ENCODE measurements at places on chromosomes 7 and 10.

GRCh38 chr7:158973440-158973839 is 117.1 kb downstream of the DYNC2I1 start:
- no peak for DNase-seq

DNA sequence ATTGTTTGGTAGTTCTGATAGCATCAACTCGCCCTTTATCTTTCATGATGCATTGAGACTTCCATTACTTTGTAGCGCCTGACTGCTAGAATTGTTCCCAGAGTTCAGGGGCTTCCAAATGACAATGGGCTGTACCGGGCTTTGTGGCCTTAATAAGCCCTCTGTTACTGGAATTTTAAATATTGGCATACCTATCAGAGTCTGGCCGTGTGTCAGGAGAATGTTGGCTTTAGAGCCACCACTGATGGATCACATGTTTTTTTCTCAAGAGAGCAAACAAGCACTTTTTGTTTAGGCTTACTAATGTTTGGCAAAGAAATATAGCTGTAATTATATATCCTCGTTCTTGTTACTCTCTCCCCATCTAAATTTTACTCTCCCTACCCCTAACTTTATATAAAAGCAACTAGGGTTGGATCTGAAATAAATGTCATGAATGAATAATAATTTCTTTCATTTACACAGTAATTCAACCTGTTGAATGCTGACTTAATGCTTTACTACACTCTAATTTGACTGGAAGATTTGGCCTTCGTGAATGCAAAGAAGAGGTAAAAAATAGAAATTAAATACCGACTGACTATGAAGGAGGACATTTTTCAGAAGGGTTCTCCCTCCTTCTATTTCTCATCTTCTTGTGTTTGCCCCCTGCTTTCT is 396.7 kb downstream of the AUTS2 start:
- no peak for DNase-seq

DNA sequence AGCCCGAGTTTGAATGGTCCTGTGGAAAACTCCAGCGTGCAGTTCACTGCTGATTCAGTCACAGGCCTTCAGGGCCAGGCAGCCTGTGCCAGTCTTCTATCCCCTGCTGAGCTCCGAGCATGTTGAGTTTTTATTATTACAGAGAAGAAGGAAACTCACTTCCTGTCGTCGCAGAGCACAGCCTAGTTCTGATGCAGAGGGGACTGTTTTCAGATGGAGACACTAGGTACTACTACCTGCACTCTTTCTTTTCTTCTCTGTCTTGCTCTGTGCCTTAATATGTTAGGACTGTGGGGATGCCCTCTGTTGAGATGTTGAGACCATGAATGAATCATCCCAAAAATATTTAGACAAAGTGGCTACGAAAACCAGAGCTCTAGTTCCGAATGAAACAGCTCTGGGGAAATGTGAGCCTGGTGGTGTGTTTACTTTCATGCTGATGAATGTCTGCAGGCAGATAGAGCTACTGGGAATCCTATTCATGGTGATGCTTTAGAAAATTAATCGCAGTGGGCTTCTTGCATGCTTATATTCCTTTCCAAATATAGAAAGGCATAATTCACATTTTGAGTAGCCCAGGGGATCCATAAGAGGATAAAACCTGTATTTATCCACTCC is 29.6 kb downstream of the CASP7 start:
- DNase-seq: no peak

DNA sequence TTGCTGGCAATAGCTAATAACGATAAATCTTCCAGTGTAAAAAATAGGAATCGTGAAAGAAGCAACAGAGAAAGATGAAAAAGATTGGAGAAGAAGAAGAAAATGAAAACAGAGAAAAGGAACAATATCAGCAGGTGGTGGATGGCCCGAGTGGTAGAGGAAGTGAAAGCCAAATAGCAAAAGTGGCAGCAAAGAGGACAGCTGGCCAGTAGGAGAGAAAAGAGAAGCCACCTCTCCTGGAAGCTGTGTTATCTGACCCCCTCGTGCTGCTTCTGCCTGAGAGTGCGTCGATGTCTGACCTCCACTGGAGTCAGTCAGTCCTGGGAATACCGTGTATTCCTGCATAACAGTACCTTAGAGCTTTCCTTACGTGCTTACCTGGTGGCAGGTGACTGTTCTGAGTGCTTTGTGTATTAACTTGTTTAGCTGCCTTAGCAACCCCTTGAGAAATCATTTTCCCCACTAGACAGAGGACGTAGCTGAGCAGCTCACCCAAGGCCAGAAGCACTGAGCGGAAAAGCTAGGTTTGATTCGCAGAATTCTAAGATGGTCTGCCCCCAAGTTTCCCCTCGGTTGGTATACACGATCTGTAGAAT is 88.3 kb downstream of the CHN2 start:
- DNase-seq: no peak

DNA sequence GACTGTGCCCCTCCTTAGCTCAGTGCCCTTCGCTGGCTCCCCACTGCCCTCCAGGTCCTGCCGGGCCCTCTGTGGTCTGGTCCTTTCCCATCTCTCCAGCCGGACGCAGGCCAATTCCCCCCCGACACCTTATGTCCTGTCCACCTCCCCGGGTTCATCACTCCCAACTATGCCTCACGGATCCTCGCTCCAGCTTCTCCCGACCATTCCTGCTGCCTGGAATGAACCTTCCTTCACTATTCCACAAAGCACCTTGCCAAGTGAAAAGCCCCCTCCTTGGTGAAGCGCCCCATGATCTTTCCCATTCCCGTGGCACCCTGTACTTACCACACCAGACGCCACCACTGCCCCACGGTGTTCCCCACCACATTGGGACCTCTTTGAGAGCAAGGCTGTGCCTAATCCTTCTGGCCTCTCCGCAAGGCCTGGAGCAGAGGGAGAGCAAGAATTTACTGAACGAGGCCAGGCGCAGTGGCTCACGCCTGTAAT is 47.2 kb downstream of the TMEM270 start:
- DNase-seq: no peak

DNA sequence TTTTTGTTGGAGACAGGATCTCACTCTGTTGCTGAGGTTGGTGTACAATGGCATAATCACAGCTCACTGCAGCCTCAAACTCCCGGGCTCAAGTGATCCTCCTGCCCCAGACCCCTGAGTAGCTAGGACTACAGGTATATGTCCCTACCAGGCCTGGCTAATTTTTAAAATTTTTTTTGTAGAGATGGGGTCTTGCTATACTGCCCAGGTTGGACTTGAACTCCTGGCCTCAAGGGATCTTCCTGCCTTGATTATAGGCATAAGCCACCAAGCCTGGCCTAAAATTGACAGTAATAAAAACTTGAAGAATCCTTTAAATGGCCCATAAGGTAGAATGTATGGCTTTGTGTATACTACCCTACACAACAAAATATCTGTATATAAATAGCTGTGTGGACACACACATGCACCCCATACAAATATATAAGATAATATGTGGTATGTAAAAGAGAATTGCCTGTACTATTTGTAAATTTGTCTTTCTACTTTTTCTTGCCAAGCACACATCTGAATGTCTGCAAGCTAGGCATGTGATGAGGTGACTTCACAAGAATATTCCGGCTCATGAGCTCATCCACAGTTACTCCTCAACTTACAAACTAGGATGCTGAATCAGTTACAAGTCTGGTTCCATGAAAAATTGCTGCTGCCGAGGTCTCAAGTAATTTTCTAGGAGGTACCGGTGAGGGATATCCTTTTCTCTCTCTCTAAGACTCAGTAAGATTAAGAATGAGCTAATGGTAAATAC is 26.6 kb downstream of the POLR3A start:
- DNase-seq: no peak

Measured in stimulated activated CD4-positive, alpha-beta T cell treated with anti-CD3 and anti-CD28 coated beads, Interleukin-1b, Interleukin-23, amount 100 ng/mL, for 24 hours (primary cell).